ENCODE measurements at places on chromosomes 11 and 22. TPM values are rescaled to one million over a fixed set of nuclear protein-coding genes. Genes with fewer than 3 reads are reported as not detected.

Gene SLC7A4
- 0.89 TPM for total RNA-seq

Gene HEPN1
- total RNA-seq, result not detected

Gene SPTY2D1
- 16.3 TPM for total RNA-seq

Gene NFAM1
- 6.6 TPM for total RNA-seq

GRCh38 chr11:132330515-132330914, 960.1 kb downstream of the NTM start:
- DNase-seq, result no peak

GRCh38 chr11:19173004-19173689, 28.6 kb downstream of the CSRP3 start:
- no peak for DNase-seq

GRCh38 chr11:57144075-57144474, 37.7 kb upstream of the LRRC55 start:
- DNase-seq, result no peak

GRCh38 chr11:102142333-102142732, 32.1 kb downstream of the YAP1 start:
- DNase-seq, result no peak

- DNase-seq, result no peak
These were observed 328 bp downstream of the CHEK2 start for GRCh38 chr22:28741200-28741784.

- no peak for DNase-seq
These were observed 224.5 kb downstream of the ADAMTS15 start for GRCh38 chr11:130672911-130673310.

- DNase-seq, result no peak
These were observed 637 bp upstream of the ZBTB16 start for GRCh38 chr11:114058871-114059277.

GRCh38 chr11:46976182-46976854, 39.8 kb downstream of the CSTPP1 start:
- DNase-seq, result no peak

DNA sequence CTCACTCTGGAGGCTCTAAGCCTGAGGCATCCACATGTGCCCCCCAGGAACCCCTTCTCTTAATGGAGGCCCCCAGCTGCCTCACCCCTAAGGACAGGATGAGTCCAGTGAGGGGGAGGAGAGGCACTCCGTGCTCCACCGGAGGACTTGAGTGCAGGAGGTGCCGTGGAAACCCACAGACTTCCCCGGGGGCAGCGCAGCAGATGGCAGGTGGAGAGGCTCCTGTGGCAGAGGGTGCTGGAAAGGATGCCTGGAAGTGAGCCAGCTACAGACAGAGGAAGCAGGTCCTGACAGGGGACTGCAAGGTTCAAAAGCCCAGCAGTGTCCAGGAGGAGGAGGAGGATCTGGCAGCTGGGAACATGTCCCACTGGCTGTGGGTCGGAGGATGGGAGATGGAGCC, 1384.0 kb downstream of the TBC1D22A start:
- no peak for DNase-seq
